ENCODE measurements at places on chromosomes 3 and 15.

- H3K4me3 ChIP-seq, result no peak overlapping the region
- no peak overlapping the region for H3K27ac ChIP-seq
- H3K36me3 ChIP-seq, result no peaks in the 10 kb centered on the region
- DNase-seq, result no peak
- H3K4me1 ChIP-seq, result no peaks in the 10 kb centered on the region
Measured at GRCh38 chr3:156070028-156070427, 50.4 kb upstream of the KCNAB1 start.

DNA sequence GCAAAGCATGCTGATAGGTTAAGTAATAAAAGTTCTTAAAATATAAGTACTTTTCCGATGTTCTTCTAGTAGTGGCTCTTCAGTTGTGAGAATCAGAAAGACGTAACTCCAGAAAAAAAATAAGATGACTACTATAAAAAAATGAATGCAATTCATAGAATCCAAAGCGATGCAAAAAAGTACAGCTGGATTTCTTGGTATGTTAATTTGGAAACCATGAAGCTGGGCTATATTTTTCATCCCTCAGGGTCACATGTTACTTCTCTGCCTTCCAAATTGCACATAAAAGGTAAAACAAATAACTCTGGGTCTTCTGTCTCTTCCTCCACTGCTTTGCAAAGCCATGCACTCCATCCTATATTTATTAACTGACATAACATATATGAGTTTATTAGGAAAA, 843.9 kb upstream of the DPPA4 start:
- H3K27ac ChIP-seq, result no peak overlapping the region
- no peaks in the 10 kb centered on the region for H3K4me1 ChIP-seq
- no peaks in the 10 kb centered on the region for H3K27me3 ChIP-seq
- H3K36me3 ChIP-seq, result no peaks in the 10 kb centered on the region
- no peak for DNase-seq

GRCh38 chr15:80180986-80181385, 28.2 kb downstream of the FAH start:
- no peak for DNase-seq
- no peak overlapping the region for H3K4me3 ChIP-seq
- H3K27me3 ChIP-seq, result no peaks in the 10 kb centered on the region
- H3K36me3 ChIP-seq, result peaks cover 47% of the 10 kb centered on the region
- H3K4me1 ChIP-seq, result no peaks in the 10 kb centered on the region
- H3K27ac ChIP-seq, result no peak overlapping the region

GRCh38 chr3:52523386-52524257, 10.0 kb downstream of the NT5DC2 start:
- H3K27ac ChIP-seq, result no peak overlapping the region
- H3K4me3 ChIP-seq, result no peak overlapping the region
- no peak for DNase-seq

GRCh38 chr3:71163198-71163918, 420.2 kb downstream of the FOXP1 start:
- H3K27ac ChIP-seq, result no peak overlapping the region
- DNase-seq, result no peak
- H3K4me1 ChIP-seq, result peaks cover 3% of the 10 kb centered on the region
- peaks cover 14% of the 10 kb centered on the region for H3K36me3 ChIP-seq

DNA sequence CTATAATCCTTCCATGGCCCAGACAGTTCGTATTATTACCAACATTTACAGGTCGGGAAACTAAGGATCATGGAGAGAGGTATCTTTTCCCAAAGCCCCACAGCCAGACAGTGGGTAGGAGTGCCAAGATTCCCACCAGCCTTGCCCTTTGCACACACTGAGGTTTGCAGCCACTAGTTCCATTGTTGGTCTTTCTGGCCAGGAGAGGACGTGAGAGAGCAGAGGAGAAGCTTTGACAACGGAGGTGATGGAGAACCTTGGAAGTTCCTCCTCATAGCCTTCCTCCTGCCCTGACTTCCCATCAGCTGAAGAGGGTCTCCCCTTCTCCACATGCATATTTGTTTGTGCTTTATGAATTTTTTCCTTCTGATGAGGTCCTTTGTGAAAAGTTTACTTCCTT, 50.5 kb upstream of the PLCL2 start:
- H3K4me3 ChIP-seq, result no peak overlapping the region
- no peaks in the 10 kb centered on the region for H3K27me3 ChIP-seq
- peaks cover 22% of the 10 kb centered on the region for H3K4me1 ChIP-seq
- H3K27ac ChIP-seq, result no peak overlapping the region

DNA sequence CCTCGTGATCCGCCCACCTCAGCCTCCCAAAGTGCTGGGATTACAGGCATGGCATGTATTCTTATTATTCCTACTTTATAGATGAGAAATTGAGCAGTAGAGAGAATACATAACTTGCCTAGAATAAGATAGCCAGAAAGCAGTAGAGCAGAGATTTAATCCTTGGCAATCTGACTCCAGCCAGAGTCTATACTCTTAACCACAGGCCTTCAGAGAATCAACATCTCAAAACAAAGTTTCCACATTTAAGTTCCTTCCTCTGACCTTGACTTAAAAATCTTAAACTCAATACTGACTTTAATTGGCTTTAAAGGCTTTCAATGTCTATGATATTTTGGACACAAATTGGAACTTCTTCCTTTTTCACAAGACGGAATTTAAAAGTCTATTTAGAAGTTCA, 37.1 kb downstream of the ZNF106 start:
- peaks cover 23% of the 10 kb centered on the region for H3K36me3 ChIP-seq
- no peak for DNase-seq

- no peak overlapping the region for H3K4me3 ChIP-seq
- DNase-seq, result no peak
- no peaks in the 10 kb centered on the region for H3K36me3 ChIP-seq
- H3K27me3 ChIP-seq, result peaks cover 35% of the 10 kb centered on the region
- H3K27ac ChIP-seq, result no peak overlapping the region
- peaks cover 10% of the 10 kb centered on the region for H3K4me1 ChIP-seq
Measured at GRCh38 chr15:28105224-28105791, 6.2 kb upstream of the OCA2 start.

GRCh38 chr3:138799822-138800221, 34.9 kb downstream of the PIK3CB start:
- no peak overlapping the region for H3K27ac ChIP-seq
- H3K4me3 ChIP-seq, result no peak overlapping the region
- H3K27me3 ChIP-seq, result no peaks in the 10 kb centered on the region
- peaks cover 2% of the 10 kb centered on the region for H3K36me3 ChIP-seq

- no peak overlapping the region for H3K4me3 ChIP-seq
- H3K36me3 ChIP-seq, result no peaks in the 10 kb centered on the region
- no peak for DNase-seq
Measured at GRCh38 chr3:108501535-108501934, 8.9 kb downstream of the MYH15 start.
